Pancreas (tissue), 10 donors: ENCODE measurements at places on chromosomes 4 and X. TPM values are rescaled to one million over a fixed set of nuclear protein-coding genes. Genes with fewer than 3 reads are reported as not detected.

DNA sequence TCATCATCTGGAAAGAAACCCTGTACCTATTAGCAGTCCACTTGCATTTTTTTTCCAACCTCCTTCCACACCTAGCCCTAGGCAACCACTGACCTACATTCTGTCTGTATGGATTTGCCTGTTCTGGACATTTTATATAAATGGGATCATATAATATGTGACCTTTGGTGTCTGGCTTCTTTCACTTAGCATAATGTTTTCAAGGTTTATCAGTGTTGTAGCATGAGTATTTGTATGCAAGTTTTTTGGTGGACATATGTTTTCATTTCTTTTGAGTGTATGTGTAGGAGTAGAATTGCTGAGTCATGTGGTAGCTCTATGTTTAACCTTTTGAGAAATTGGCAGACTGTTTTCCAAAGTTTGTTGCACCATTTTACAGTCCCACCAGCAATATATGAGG is 198.6 kb downstream of the CEP135 start:
- H3K4me3 ChIP-seq = no peak overlapping the region
- no peaks in the 10 kb centered on the region for H3K4me1 ChIP-seq
- no peaks in the 10 kb centered on the region for H3K27me3 ChIP-seq
- DNase-seq = no peak

- H3K4me1 ChIP-seq = no peaks in the 10 kb centered on the region
- H3K27me3 ChIP-seq = no peaks in the 10 kb centered on the region
- H3K4me3 ChIP-seq = no peak overlapping the region
Observed at GRCh38 chrX:70509078-70509477, 64.4 kb downstream of the DLG3 start.

The LSM6 gene
- total RNA-seq = 8.9 TPM

The SUPT20HL1 gene
- total RNA-seq = not detected

DNA sequence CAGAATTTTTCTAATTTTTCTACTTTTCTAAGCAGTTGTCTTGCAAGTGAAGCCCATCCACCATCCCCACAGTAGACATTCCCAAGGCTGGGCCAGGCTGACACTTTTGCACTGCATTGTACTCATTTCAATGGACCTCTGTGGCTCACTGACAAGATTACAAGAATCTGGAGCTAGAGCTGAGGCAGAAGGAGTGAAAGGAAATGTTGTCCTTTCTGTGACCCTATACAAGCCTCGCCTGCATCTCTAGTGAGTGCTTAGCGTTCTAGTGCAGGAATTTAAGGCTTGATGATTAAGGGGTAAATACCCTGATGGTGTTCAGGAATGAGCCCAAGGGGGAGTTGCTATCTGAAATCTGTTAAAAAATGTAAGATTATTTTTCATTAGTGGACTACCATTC is 6.3 kb downstream of the MAGED1 start:
- no peaks in the 10 kb centered on the region for H3K36me3 ChIP-seq
- no peak overlapping the region for H3K27ac ChIP-seq
- no peak overlapping the region for H3K4me3 ChIP-seq
- no peaks in the 10 kb centered on the region for H3K27me3 ChIP-seq

- H3K27me3 ChIP-seq = no peaks in the 10 kb centered on the region
- H3K27ac ChIP-seq = no peak overlapping the region
- no peaks in the 10 kb centered on the region for H3K4me1 ChIP-seq
- DNase-seq = no peak
Observed at GRCh38 chr4:12579172-12579571, 905.0 kb downstream of the RAB28 start.

GRCh38 chrX:43899878-43900815 is 17.9 kb upstream of the MAOB start:
- H3K4me1 ChIP-seq = no peaks in the 10 kb centered on the region
- no peak overlapping the region for H3K4me3 ChIP-seq
- H3K36me3 ChIP-seq = no peaks in the 10 kb centered on the region
- no peak overlapping the region for H3K27ac ChIP-seq
- peaks cover 4% of the 10 kb centered on the region for H3K27me3 ChIP-seq

The DUSP21 gene
- total RNA-seq = not detected

The FHDC1 gene
- total RNA-seq = 1.5 TPM

DNA sequence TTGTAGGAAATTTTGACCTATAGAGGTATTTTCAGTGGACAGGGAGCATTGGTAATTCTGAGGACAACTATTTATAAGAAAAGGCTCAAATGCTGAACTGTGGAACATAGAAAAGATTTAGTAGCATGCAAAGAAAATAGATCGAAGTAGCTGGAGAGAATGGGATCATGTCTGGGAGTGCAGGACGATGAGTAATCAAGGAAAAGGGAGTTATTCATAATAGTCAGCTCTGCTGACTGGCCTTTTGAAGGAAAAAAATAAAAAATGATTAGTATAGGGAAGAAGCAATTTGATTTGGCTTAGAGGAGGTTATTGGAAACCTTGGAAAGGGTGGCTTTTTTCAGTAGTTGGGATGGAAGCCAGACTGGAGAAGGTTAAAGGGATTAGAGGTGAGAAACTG is 22.9 kb upstream of the ANK2 start:
- H3K4me3 ChIP-seq = no peak overlapping the region
- H3K27ac ChIP-seq = no peak overlapping the region
- no peaks in the 10 kb centered on the region for H3K27me3 ChIP-seq
- no peak for DNase-seq

- no peak for DNase-seq
- H3K4me3 ChIP-seq = no peak overlapping the region
- H3K36me3 ChIP-seq = no peaks in the 10 kb centered on the region
- H3K27me3 ChIP-seq = no peaks in the 10 kb centered on the region
Observed at GRCh38 chrX:20547611-20548051, 280.9 kb upstream of the RPS6KA3 start.

The OPHN1 gene
- 1.2 TPM for total RNA-seq

DNA sequence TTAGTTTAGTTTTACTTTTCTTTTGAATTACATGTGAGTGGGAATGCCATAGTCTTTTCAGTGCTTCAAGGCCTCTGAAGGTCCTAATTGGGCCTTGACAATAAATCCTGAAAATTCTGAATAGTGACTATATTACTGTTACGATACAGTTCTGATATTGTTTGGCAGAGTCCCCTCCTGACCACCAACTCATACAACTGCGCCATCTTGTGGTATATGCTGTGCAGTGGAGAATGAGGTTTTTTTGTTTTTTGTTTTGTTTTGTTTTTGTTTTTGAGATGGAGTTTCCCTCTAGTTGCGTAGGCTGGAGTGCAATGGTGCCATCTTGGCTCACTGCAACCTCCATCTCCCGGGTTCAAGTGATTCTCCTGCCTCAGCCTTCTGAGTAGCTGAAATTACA is 56.6 kb upstream of the CHRDL1 start:
- H3K27me3 ChIP-seq = no peaks in the 10 kb centered on the region
- DNase-seq = no peak
